ENCODE measurements at places on chromosomes 2 and 18.

- DNase-seq: no peak
Measured at GRCh38 chr18:8681196-8681595, 24.2 kb upstream of the MTCL1 start.

GRCh38 chr18:32893915-32894314 lies 121.1 kb upstream of the KLHL14 start:
- DNase-seq: no peak

- no peak for DNase-seq
Measured at GRCh38 chr18:55404832-55405465, 183.0 kb downstream of the TCF4 start.

DNA sequence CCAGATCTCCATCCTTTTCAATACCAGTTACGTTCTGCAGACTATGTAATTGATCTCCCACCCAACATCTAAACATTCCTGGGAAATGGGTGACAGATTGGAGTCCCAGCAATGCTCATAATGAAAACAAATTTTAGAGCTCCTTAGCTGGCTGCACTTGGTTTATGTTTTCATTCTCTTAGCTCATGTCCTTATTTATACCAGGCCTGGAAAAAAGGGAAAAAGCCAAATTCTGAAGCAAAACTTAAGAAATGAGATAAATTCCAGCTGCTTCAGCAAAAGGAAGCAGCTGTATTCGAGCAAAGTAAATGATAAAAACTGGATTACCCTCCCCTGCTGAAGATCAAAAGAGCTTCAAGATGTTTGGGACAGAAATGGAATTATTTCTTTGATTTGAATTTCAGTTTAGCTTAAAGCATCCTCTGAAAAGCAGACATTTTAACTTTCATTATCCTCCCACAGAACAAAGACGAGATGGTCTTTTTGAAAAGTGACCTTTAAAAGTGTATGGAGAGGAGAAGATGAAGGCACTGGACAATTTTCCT lies 196.5 kb upstream of the THUMPD2 start:
- DNase-seq: no peak

DNA sequence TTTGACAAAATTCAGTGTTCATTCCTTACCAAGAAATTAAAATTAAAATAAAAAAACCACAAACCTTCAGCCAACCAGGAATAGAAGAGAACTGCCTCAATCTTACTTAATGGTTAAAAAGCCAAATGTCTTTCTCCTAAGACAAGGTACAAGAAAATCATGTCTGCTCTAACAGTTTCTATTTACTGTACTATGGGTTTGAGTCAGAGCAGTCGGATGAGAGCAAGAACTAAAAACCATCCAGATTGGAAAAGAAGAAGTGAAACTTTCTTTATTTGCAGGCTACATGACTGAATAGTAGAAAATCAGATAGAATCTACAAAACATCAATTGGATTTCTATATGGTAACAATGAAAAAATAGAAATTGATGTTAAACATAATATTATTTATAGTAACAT lies 555.5 kb upstream of the TNP1 start:
- no peak for DNase-seq

DNA sequence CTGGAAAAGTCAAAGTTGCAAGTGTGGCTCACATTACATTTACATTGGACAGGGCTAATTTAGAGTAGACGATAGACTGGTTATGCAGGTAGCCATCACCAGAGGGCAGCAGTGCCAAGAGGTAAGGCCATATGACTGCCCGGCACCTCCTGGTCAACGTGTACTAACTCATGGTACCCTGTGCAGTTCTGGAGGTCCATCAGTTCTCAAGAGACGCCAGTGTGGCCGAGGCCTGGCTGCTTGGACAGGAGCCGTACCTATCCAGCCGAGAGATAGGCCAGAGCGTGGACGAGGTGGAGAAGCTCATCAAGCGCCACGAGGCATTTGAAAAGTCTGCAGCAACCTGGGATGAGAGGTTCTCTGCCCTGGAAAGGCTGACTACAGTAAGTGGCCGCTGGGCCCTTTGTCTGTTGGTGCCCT lies 65.8 kb upstream of the EML6 start:
- DNase-seq: no peak

GRCh38 chr2:166700079-166700478 lies 188.2 kb upstream of the XIRP2 start:
- no peak for DNase-seq

- DNase-seq: peak; percentile 11
Measured at GRCh38 chr18:3304832-3305231, 42.9 kb downstream of the MYL12B start.

DNA sequence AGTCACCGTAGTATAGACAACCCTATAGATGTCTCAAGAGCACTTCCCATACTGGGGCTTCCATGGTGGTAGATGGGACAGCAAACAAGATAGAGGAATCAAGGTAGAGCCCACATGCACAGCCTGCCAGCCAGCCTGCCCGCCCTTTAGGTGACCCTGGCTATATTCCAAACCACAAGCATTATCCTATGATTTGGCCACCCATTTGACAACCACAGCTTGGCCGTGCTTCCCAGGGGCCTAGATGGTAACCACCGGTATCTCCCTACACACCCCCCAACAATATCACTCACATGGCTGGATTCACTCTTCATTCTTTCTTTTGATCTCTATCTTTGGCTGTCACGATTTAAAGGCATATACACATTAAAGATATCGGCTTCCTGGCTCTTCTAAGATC lies 85.3 kb downstream of the CDK15 start:
- no peak for DNase-seq

- DNase-seq: no peak
Measured at GRCh38 chr2:110215566-110216158, 3.3 kb upstream of the MTLN start.

GRCh38 chr2:239790721-239791120 lies 234.4 kb downstream of the NDUFA10 start:
- no peak for DNase-seq

GRCh38 chr2:37573451-37574388 lies 97.7 kb downstream of the CDC42EP3 start:
- peak; percentile 74 for DNase-seq

GRCh38 chr2:165621086-165621560 lies 151.6 kb downstream of the CSRNP3 start:
- peak; percentile 26 for DNase-seq

DNA sequence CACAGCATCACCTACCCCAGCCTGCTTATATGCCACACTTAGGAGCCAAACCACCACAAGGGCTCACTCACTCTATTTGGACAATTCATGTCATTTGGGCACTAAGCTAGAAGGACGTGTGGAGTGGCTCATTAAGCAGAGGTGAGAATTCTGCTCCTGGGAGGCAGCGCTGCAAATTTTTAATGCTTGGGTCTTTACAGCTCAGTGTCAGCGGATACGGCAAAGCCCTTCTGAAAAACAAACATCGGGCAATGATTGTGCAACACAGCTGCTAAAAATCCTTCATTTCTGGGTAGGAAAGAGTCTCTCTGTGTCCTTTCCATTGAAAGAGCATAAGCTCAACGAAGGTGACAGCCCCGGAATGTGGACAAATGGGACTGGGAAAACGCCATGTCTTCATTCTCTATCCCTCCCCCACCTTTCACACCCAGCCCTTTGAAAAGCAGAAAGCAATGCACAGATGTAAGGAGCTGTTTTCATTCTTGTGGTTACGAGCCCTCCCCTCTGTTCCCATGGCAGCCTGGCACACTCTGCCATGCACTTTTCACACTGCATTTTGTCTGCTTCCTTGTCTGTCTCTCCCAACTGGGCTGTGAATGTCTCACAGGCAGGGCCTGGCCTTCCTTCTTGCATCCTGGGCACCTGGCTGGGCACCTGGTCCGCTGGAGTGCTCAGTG lies 16.0 kb downstream of the TMEM177 start:
- DNase-seq: peak; percentile 62

DNA sequence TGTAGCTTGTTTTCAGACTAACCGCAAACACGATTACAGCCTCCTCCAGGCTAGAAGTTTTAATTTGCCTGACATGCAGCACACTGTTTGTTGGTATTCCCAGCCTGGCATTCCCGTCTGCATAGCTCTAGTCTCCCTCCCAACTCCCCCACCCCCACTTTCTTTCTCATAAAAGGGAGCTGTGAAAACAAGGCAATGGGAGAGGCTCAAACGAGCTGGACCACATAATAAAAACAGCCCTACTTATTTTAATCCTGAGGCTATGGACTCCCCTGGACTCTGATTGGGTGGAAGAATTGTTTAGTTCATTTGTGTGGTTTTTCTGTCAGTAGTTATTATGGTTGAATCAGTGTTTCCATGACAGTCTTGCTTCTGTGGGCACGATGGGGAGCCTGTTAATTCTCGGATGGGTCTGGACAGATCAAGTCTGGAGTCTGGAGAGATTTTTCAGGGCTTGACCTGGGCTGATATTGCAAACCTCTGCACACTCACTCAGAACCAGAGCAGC lies 1.2 kb downstream of the STON1 start:
- peak; percentile 73 for DNase-seq

- DNase-seq: no peak
Measured at GRCh38 chr2:205617905-205618304, 64.4 kb upstream of the NRP2 start.

DNA sequence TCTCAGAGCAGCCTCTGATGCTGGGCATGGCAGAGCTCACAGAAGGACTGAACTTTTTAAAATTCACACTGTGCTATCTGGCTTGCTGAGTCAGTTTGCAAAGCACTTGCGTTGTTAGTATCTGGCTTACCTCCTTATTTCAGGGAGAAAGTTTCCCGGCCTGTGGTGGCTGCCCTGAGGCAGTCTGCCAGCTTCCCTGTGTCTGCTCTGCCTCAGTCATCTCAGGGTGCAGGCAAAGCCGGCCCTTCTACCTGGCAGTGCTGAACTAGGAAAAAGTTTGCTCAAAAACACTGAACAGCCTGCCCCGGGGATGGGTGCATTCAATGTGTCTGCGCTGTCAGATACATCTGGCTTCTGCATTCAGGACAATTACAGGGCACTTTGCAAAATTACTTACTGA lies 90.2 kb upstream of the UXS1 start:
- no peak for DNase-seq

DNA sequence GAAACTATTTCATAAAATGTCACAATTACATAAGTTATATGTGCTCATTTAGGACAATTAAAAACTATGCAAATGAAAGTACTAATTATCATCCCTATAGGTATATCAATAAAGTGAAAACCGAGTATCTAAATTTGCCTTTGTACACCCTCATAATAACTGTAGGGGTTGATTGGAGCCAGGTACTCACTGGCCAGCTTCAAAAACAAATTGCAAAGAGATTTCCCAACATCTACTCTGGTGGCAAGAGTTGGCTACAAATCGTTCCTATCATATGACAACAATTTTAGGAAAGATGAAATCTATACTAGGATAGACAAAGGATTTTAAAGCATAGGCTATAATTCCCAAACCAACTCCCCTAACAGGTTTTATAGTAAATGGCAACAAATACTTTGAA lies 556.4 kb downstream of the LRRTM4 start:
- DNase-seq: no peak

DNA sequence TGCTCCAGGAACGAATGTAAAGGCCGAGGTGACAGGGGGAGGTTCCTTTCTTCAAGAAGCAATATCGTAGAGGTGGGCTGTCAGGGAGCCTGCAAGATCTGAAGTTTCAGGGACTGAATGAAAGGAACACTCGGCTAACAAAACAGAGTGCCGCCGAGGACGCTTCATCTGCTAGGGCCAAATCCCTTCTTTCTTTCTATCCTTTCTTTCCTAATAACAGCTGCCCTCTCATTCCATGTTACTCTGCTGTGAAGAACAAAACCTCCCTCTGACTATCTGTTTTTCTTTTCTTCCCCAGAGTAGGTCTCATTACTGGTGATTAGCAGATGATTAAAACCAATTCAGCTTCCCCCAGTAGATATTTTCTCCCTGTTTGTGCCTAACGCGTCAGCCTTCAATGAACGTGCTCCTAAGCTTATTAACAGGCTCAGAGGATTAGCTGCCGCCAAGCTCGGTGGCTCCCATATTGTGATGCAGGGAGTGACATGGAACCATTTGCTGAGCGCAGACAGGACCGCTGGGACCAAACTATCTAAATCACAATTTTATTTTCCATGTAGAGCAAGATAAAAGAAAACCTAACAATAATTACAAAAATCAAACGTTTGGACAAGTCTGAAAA lies 414.6 kb downstream of the TMEM182 start:
- no peak for DNase-seq

DNA sequence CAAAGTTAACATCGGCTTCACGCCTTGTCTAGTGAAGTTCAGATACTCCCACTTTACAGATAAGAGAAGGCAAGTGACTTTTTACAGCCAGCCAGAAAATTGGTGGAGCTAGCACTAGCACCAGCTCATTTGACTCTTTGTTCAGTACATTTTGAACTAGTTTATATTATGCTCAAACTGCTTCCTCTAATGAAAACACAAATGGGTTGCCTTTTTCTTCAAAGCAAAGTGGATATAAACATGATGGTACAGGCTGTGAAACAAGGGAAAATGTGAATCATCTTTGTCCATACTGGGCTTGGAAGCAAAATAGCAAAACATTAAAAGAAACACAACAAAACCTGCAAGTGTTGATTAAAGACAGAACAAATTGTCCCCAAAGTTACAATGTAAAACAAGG lies 99.6 kb upstream of the LHCGR start:
- DNase-seq: no peak

- DNase-seq: peak; percentile 46
Measured at GRCh38 chr18:59769129-59769865, 72.1 kb upstream of the CCBE1 start.

- no peak for DNase-seq
Measured at GRCh38 chr2:155630760-155631159, 701.8 kb downstream of the NR4A2 start.

- no peak for DNase-seq
Measured at GRCh38 chr2:15971351-15971750, 31.0 kb downstream of the MYCN start.

DNA sequence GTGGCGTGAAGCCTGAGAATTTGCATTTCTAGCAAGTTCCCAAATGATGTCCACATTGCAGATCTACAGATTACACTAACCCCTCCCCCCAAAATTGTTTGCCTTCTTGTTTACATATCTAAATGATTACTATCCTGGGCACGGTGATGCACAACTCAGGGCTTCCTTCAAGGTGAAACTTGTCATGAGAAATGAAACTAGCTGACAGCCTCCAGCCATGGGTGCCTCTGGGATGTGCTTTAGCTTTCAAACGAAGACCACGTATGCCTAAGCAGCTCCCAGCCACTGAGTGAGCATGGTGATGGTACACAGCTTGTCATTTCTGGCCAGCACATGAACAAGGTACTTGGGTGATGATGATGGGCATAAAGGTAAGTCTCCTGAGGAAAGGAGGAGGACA lies 464.8 kb upstream of the DDX18 start:
- DNase-seq: no peak

- DNase-seq: no peak
Measured at GRCh38 chr2:111519071-111519470, 364.9 kb downstream of the ANAPC1 start.

GRCh38 chr2:24072259-24072658 lies 3.9 kb downstream of the SF3B6 start:
- no peak for DNase-seq

DNA sequence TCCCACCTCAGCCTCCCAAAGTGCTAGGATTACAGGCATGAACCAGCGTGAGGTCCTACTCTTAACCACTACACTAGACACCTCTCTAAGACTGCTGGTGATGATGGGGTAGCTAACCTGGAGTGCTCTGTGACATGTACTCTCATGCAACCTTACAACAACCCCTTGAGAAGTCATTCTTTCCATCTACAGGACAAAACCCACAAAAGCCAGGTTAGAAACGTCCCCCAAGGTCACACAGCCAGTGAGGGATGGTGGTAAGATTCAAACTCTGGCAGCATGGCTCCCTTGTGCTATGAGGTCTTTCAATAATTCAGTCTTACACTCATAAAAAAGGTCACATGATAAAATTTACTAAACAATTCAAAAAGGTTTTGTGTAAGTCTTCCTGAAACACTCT lies 94.8 kb upstream of the SERTAD2 start:
- DNase-seq: no peak
